ENCODE measurements at places on chromosomes 1 and 21.

DNA sequence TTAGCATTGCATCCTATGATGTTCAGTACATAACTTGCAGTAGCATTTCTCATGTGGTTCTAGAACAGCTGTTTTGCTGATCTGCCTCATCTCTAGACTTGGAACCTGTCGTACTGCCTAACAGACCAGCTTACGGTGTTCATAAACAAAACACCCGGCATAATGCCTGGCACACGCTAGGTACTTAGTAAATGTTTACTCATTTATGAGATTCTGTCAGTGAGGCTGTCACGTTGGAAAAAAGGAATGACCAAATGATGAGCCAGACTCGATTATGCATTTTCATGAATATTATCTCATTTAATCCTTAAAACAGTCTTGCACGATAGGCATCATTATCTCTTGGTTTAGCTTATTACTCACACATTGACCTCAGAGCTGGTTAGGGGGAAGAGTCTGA, 46.4 kb downstream of the CACHD1 start:
- DNase-seq: no peak

DNA sequence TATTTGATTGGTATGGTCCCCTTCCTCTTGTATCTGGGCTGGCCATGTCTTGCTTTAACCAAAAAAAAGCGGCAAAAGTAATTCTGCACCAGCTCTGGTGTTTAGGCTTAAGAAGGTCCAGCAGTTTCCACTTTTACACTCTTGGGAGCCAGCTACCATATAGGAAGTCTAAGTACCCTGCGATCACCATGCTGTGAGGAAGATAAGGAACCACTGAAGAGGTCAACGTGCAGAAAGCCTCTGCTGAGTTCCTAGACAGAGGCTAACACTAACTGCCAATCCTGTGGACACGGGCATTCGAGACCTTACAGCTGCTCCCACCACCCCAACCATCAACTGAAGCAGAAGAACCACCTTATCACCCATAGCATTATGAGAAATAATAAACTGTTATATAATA, 331.4 kb downstream of the VAV3 start:
- DNase-seq: no peak

DNA sequence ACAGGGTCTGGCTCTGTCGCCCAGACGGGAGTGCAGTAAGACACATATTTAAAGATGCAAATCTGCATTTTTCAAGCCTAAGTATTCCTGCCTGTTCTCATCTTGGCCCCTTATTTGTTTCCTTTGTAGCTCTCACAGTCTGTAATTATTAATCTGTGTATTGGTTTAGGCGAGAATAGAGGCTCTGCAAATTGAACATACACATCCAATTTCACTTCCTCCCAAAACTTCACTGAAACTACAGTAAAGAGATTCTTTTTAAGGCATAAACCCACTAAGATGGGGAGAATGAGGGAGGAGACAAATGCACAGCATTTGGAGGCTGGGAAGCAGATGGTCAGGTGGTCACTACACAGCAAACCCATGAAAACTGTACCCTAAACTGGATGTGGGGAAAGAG, 21.0 kb downstream of the HMGN2 start:
- no peak for DNase-seq

- no peak for DNase-seq
Observed at GRCh38 chr1:57340334-57341070, 83.4 kb downstream of the DAB1 start.

DNA sequence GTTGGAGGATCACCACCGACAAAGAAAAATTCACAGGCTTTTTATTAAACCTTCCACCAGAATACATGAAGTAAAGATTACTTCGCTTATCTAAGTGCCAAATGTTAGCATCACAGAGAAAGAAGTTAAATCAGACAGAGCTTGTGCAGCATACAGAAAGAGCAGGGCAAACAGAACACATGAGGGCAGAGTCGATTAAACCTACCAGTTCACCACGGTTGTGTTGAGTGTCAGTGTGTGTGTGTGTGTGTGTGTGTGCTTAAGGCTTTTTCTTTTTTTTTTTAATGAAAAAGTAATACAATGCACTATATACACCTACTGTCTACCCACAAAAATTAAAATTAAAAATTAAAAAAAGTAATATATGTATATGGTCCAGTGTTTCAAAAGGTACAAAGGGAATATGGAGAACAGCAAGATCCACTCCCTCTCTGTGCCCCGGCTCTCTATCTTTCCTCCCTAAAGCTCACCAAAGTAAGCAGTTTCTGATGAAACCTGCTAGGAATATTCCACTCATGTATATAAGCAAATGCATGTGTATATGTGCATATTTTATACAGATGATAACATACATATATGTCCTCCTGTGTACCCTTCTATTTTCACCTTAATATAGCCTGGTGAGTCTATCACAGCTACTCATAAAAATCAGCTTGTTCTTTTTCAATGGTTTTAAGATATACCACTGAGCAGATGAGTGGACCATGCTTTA, 17.7 kb downstream of the YIPF1 start:
- no peak for DNase-seq

GRCh38 chr1:162371611-162372010, 5.0 kb downstream of the SPATA46 start:
- no peak for DNase-seq
